ENCODE measurements at places on chromosomes 7 and 10.

GRCh38 chr7:70700055-70700940 is 431.6 kb upstream of the GALNT17 start:
- DNase-seq, result no peak

- no peak for DNase-seq
Measured at GRCh38 chr10:79293841-79294581, 53.3 kb upstream of the PPIF start.

- DNase-seq, result no peak
Measured at GRCh38 chr7:132430041-132430855, 146.0 kb downstream of the PLXNA4 start.

DNA sequence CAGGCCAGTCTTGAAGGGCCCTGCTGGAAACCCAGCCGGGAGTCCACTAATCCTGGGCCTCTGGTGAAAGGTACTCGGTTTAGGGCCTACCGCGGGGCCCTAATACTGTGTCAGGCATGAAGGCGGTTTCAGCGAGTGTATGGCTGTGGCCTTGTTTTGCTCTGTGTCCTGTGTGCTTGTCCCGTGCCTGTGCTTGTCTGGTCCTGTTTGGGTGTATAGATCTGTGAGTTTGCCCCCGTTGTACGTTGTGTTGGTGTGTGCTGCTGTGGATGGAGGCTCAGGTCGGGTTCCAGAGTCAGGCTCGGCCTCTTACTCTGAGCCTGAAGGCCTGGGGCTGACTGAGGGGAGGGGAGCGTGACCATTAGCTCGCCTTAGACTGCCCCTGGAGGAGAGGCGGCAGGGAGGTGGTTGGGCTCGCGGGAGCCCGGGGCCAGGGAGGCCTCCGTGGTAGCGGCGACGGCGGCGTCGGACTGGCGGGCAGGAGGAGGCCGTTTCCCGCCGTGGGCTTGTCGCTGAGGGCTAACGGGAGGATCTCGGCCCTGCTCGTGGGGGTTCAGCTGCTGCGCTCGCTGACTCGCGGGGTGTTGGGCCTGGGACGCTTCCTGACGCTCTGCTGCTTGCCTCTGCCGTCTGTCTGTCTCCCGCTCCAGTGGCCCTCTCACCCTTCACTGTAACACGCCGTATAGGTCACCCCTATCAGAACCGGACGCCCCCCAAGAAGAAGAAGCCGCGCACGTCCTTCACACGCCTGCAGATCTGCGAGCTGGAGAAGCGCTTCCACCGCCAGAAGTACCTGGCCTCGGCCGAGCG is 2.6 kb downstream of the TLX1 start:
- no peak for DNase-seq

DNA sequence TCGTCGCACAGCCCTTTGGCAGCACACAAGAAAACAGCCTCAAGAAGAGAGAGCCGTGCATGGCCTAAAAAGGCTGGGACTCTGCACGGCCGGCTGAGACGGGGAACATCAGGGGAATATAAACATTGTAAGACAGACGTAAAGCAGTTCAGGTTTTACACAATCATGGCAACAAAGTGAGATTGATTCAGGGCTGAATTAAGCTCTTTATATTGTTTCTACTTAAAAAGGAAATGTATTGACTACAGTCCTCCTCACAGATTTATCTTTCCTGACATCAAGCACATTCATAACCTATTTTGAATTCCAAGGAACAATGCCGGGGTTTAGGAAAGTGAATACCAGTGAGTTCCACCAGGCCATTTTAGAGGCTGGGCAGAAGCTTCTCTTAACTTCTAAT is 25.2 kb downstream of the SORBS1 start:
- no peak for DNase-seq

DNA sequence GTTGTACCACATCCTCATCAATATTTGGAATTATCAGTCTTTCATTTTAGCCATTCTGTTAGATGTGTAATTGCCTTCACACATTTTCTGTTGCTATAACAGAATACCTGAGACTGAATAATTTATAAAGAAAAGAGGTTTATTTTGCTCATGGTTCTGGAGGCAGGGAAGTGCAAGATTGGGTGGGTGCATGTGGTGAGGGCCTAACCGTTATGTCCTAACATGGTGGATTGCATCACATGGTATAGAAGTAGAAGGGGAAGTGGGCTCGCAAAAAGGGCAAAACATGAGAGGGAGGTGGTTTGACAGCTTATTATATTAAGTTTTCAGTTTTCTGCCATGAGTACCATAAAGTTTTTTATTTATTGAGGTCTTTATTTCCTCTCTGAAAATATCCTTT is 452.0 kb downstream of the ARL4A start:
- no peak for DNase-seq

- no peak for DNase-seq
Measured at GRCh38 chr10:83178526-83178925, 960.8 kb upstream of the GHITM start.

DNA sequence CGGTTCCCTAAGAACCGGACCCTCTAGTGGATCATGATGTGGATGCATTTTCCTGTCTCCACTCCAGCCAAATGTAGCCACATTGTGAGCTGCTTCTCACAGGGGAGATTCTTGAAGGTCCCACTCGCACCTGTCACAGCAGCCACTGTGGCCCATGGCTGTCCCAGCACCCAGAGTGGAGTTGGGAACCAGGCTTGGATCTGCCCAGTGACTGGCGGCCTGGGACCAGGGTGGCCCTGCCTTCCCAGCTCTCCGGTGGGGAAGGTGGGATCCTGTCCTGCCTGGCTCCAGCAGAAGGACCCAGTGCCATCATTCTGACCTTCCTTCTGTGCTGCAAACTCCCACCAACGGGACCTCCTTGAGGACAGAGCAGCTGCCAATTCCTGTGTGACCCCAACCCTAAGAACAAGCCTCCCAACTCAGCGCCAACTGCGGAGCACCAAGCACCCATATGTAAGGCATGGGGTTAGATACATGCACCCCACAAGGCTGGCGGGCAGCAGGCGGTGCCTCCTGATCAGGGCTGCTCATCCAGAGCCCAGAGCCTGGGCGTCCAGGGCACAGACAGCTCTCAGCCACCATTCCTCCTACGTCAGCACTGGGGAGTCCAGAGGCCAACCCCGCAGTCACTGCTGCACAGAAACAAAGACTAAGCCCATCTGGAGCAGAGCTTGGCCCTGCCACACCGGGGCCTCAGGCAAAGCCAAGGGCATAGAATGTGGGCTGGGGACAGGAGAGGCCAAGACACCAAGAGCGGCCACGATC is 28.8 kb downstream of the EBF3 start:
- DNase-seq, result no peak

DNA sequence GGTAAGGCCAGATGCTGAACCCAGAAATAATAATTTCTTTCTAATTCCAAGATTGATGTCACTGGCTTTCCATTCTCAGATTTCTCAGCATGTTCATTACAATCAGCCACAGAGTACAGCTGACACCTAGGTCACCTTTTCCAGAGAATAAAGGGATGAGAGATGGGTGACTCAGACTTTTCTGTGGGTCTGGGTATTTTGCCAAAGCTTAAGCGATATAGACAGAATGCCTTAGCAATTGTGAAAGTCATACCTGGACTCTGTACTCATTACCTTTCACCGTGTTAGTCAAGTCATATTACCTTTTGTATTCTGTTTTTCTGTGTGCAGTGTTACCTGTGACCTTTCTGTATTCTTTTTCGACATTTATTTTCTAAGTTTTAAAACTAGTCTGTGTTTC is 10.6 kb upstream of the PRTFDC1 start:
- no peak for DNase-seq

GRCh38 chr7:159057647-159058046 is 87.0 kb downstream of the VIPR2 start:
- DNase-seq, result no peak

GRCh38 chr7:123120286-123120685 is 79.5 kb downstream of the SLC13A1 start:
- DNase-seq, result no peak

DNA sequence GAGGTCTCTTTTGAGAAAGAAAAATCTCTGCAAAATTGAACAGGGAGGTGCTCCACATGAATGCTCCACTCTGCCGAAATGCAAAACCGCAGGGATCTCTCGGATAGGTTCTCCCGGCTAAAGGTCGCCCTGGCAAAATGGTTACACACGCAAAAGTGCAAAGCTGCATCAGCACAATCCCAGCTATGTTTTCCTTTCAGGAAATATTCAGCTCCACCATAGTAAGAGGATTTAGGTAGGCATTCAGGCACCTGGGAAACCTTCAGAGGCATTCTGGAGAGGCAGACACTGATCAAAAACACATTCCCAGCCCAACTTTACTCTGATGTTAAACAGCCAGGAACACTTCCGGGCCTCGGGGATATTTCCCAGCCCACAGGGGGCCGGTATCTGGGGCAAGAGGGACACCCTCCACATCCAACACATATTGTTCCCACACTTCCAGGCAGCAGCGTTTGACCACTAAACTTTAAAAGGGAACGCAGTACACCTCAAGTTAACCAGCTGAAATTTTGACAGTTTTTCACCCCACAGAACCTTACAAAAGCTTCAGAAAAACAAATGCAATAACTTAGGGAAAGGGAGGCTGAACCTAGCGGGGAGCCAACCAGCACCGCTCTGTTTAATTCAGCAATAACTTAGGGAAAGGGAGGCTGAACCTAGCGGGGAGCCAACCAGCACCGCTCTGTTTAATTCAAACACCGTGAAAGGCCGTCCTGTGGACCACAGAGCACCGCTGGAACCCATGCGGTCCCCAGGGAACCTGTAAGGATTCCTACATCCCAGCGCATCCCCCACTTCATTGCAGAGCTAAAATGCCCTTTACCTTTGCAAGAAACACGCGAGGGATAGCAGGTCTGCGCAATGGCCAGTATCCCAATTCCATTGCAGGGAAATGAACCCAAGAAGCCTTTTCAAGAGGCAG is 45.9 kb downstream of the TNS3 start:
- no peak for DNase-seq

DNA sequence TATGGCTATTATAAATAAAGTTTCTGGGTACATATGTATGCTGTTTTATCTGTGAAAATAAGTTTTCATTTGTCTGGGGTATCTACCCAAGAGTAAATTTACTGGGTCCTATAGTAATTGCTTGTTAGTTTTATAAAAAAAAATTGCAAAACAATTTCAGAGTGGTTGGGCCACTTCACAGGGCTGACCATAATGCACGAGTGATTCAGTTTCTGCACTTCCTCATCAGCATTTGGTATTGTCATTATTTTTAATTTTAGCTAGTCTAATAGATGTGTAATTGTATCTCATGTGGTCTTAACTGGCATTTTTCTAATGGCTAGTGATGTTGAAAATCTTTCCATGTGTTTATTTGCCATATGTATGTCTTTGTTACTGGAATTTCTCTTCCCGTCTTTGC is 452.4 kb upstream of the AKR1E2 start:
- DNase-seq, result no peak

DNA sequence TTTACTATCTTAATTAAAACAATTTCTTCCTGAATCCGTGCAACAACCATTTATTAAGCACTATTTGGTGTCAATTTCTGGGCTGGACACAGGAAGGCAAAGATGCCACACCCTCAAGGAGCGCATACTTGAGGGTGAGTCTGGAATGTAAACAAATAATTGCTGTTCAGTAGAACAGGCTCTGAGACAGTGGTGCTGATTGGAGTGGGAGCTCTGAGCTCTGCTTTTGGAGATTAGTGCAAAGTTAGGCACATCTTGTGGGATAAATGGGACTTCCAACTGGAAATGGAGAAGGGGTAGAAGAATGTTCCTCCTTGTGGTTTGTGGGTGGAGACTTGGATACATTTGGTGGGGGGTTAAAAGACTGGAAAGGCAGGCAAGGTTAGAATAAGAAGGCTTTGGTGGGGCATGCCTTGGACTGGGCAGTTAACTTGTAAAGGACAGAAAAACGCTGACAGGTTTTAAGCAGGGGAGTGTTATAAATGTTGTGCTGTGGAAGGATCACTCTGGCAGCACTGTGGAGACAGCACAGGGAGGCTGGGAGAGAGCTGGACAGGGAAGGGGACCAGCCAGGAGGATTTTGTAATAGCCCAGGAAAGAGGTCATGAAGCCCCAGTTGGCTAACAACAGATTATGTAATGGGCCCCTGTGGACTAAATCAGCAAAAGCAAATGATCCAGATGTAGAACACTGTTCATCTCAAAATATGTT is 80.7 kb downstream of the ZNF365 start:
- peak; percentile 33 for DNase-seq

DNA sequence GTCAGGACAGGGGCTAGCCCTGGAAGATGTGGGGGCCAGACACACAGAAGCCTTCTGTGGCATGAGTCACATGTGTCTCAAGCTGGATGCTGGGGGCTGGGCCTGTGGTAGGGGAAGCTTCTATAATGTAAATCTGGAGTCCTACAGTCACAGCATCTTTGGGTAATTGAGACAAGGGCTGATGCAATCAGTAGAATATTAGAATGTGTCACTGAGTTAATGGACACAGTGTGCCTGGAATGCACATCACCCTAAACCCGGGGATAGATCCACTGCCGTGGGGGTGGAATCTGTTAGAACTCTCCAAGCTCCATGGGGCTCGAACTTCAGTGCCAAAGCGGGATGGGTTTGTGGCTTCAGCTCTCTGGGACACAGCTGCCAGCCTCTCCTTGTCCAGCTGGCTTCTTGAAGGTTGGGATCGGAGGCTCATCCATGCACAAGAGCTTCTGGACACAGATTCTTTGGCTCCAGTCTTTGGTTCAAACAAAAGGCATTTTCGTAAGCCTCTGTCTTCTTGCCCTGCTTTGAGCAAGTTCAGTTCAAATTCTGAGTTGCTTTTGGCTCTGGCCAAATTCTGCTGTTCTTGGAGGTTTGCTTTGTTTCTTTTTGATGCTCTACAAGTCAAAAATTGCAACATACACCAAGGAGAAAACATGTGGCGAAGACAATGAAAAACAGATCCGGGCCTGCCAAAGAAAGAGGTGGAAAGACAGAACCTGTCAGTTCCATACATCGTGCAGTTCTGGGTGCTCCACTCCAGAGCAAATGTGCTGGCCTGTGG is 194.8 kb upstream of the ZNF32 start:
- DNase-seq, result peak; percentile 91

GRCh38 chr10:89503652-89504370 is 31.6 kb downstream of the SLC16A12 start:
- no peak for DNase-seq

DNA sequence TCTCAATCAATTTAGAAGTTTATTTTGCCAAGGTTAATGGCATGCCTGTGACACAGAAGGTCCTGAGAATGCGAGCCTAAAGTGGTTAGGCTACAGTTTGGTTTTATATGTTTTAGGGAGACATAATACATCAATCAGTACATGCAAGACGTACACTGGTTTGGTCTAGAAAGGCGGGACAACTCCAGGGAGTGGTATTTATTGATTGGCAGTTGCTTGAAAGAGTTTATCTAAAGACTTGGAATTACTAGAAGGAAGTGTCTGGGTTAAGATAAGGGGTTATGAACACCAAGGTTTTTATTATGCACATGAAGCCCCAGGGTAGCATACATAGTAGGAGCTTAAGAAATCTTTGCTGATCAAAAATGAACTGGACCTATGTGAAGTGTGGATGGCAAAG is 21.5 kb downstream of the NPVF start:
- no peak for DNase-seq
